HTR-8/SVneo (cell line): ENCODE measurements at places on chromosomes 3 and 15.

DNA sequence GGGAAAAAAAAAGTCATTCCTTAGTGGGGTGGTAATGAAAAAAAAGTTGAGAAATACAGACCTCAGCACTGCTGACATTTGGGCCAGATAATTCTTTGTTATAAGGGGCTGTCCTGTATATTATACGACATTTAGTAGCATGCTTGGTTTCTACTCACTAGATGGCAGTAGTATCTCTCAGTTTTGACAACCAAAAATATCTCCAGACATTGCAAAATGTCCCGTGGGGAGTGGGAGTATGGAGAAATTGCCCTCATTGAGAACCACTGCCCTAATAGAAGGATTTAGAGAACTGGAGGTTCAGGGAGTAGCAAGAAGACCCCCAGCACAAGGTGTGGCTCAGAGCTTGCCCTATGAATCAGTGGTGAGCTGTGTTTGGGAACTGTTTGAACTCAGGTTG lies 28.6 kb upstream of the TEX264 start:
- DNase-seq = no peak

- no peak for DNase-seq
Measured at GRCh38 chr15:79849789-79850188, 47.0 kb downstream of the MTHFS start.

DNA sequence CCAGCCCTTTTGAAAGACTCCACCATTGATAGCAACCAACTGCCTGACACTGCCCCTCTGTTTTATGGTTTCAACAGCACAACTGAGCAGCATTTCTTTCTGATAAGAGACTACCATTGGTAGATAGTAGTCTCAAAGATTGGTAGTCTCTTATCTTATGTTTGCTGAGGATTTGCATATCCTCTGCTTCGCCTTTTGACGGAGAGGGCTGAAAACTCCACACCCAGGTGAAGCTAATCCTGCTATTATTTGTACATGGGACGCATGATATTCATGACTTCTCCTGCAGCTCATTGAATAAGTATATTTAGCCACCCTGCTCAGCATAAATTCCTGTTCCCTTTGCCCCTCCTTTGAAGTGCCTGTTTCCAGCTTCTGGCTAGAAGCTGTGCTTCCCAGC lies 119.4 kb upstream of the STRIT1 start:
- no peak for DNase-seq

DNA sequence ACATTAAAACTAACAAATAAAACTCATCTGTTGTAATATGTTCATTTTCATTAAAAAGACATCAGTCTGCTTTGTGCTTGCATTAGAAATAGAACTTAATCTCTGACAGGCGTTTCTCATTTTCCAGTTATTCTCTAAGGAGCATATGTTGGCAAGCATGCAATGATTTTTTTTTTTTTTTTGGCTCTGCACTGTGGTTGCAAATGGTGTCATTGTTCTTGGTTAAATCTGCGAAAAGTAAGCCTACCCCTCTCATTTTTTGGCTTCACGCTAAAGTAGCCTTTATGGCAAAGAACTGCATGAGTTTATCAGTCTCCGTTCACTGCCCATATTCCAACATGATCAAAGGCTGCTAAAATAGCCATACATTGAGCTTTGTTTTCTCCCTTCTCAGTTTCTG lies 403.2 kb downstream of the MECOM start:
- DNase-seq = no peak

GRCh38 chr15:95326431-95327182 lies 1003.9 kb upstream of the NR2F2 start:
- DNase-seq = no peak

- DNase-seq = no peak
Measured at GRCh38 chr3:19945969-19946831, 697 bp upstream of the RAB5A start.

- no peak for DNase-seq
Measured at GRCh38 chr3:197692641-197693040, 44.1 kb downstream of the RUBCN start.

DNA sequence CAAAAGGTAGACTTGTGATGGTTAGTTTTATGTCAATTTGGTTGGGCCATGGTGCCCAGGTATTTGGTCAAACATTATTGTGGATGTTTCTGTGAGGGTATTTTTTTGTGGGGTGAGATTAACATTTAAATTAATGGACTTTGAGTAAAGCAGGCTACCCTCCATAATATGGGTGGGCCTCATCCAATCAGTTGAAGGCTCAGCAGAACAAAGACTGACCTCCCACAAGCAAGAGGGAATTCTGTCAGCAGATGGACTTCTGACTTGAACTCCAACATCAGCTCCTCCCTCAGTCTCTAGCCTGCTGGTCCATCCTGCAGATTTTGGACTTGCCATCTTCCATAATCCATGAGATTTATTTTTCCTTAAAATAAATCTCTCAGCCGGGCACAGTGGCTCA lies 55.6 kb upstream of the BNC1 start:
- DNase-seq = no peak

- DNase-seq = no peak
Measured at GRCh38 chr3:188539631-188540194, 385.8 kb downstream of the LPP start.

- no peak for DNase-seq
Measured at GRCh38 chr3:67090474-67090873, 92.4 kb downstream of the KBTBD8 start.

DNA sequence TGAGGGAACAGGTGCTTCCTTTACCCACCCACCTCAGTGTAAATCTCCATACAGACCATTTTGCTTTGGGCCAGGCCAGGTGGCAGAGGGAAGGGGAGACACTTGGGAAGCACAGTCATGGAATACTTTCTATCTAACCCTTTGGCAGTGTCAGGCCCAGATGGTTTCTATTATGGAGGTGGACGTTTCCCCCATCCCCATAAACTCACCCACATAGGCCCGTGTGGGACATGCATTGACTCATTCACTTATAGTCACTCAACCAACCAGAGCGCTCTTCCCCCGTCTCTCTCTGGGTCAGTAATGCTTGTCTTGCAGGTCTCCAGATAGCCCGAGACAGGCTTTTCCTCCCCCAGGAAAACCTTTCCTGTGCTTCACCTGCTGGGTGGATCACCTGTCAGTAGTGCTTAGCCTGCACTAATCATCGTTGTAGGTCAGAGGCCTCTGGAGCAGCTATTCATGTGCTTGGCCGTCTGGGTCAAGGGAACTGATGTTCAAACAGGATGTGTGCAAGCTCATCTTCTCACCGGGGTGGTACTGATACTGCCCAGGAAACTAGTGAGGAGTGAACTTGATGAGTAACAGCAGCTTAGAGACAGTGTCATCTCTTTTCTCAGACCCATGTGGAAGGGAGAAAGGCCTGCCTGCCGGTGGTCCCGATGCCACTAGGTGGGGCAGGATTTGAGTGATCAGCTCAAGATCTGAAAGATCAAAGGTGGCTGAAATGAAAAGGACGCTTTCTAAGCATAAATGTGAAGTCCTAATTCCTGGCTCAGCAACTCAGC lies 67.1 kb downstream of the CEMIP start:
- no peak for DNase-seq

GRCh38 chr3:52193065-52193464 lies 4.9 kb upstream of the ALAS1 start:
- DNase-seq = peak; percentile 75

GRCh38 chr3:128369881-128370642 lies 96.6 kb downstream of the DNAJB8 start:
- DNase-seq = no peak

- no peak for DNase-seq
Measured at GRCh38 chr3:32968166-32968919, 16.9 kb downstream of the CCR4 start.

DNA sequence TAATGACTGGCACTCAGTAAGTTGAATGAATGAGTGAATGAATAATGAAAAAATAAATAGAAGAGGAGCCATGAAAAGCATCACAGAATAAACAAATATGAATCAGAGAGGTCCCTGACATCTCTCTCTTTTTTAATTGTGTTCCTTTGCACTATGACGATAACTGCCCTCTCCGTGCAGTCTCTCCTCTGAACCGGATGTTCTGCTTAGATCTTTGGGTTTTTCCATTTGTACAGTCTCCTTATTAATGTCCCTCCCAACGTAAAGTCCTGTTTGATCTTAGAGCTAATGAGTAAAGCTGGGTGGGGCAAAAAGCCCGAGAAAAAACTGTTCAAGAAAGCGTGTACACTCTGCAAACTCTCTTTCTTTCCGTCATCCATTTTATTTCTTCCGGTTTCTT lies 28.3 kb upstream of the BHLHE40 start:
- no peak for DNase-seq

GRCh38 chr3:155661760-155662159 lies 83.1 kb downstream of the PLCH1 start:
- DNase-seq = no peak

GRCh38 chr3:194475978-194476377 lies 10.8 kb downstream of the ATP13A3 start:
- no peak for DNase-seq

DNA sequence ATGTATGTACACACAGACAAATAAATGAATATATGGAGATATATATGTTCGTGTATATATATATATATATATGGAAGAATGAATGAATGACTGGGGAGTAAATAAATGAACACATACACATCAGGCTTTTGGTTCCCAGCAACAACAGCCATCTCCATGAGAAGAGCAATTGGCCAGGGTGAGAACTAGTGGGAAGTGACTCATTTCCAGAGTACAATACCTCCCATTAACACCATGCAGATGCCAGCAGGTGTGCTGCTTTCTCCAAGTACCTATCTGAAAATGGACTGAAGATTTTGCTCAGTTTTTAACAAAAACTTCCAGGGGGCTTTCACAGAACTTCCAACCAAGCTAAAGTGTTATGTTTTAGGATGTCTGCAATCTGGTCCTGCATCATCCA lies 179.8 kb upstream of the SLC2A2 start:
- no peak for DNase-seq

DNA sequence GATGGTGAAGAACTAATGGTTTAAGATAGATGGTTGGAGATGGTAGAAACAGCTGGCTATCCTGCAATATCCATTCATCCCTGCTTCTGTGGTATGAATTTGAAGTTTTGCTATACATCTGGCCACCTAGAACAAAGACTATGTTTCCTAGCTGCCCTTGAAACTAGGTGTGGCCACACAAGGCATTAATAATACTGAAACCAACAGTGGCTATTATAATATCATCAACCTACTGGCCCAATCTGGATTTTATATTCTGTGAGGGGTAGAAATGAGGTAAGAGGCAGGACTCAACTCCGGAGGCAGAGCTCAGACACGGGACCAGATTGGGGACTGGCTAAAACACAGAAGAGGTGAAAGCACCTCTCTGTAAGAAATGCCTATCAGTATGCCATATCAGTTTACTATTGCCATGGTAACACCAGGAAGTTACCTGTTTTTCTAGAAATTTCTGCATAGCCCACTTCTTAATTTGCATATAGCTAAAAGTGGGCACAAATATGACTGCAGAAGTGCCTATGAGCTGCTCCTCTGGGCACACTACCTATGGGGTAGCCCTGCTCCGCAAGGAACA lies 8.4 kb downstream of the IFT80 start:
- DNase-seq = no peak

DNA sequence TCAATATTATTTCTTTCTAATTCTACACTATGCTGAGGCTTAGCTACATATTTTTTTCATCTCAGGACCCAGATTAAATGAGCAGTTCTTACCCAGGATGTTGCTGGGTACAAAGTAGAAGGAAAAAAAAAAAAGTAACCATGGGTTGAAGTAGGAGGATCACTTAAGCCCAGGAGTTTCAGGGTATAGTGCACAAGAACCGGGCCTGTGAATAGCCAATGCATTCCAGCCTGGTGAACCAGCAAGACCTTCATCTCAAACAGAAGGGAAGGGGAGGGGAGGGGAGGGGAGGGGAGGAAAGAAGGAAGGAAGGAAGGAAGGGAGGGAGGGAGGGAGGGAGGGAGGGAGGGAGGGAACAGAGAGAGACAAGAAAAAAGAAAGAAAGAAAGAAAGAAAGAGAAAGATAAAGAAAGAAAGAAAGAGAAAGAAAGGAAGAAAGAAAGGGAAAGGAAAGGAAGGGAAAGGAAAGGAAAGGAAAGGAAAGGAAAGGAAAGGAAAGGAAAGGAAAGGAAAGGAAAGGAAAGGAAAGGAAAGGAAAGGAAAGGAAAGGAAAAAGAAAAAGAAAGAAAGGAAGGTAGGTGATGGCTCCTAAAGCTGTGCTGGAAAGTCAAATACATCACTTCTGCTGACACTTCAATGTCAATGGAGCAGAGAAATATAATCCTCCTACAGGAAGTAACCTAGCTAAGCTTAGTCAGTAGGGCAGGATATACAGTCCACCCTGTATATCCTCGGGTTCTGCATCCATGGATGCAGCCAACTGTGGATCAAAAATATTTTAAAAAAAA lies 206.8 kb upstream of the TGFBR2 start:
- DNase-seq = no peak

GRCh38 chr3:2526926-2527325 lies 428.3 kb downstream of the CNTN4 start:
- DNase-seq = no peak

GRCh38 chr3:44969154-44969827 lies 6.7 kb downstream of the ZDHHC3 start:
- no peak for DNase-seq

GRCh38 chr3:120324190-120324589 lies 25.0 kb downstream of the LRRC58 start:
- DNase-seq = no peak

- DNase-seq = no peak
Measured at GRCh38 chr3:190165253-190165652, 44.6 kb upstream of the P3H2 start.

GRCh38 chr15:50953302-50953701 lies 44.8 kb downstream of the AP4E1 start:
- DNase-seq = no peak

DNA sequence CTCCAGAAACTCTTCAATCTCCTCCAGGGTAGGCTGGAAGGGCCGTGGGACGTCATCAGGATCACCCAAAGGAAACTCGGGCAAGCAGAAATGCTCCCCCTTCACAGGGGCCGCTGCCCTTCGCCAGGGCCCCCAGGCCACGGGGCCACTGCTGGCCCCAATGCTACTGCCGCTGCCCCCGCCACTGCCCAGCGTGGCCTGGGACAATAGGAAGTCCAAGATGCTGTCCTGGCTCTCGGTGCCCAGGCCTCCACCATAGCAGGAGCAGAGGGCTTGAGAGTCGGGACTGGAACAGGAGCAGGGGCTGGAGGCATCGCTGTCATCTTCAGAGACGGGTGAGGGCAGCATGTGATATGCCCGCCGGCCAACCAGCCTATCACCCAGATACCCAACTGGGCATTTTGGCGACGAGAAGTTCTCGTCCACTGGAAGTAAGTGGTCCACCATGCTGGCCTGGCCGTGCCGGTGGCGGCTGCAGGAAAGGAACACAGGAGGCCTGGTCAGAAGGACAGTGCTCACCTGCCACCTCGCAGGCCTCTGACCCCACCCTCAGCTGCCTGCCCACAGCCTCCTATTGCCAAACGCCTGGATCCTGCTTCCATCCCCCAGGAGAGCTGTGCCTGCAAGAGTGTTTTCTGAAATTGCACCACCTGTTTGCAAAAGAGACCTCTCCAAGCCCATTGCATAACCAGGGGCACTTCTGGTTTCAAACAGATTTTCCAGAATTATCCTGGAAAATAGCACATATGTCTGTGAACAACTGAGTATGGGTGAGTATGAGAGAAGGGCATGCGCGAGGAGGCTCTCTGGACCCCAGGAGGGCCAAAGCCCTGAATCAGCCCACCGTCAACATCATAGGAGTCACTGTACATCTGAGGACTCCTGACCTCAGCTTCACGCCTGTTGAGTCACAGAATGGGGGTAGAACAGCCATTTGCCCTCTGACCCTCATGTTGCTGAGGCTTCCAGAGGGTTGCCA lies 4.4 kb downstream of the KLF15 start:
- DNase-seq = no peak
